ENCODE measurements at places on chromosomes 1 and 21.

GRCh38 chr21:29708401-29708800 lies 231.4 kb downstream of the GRIK1 start:
- no peak for DNase-seq

DNA sequence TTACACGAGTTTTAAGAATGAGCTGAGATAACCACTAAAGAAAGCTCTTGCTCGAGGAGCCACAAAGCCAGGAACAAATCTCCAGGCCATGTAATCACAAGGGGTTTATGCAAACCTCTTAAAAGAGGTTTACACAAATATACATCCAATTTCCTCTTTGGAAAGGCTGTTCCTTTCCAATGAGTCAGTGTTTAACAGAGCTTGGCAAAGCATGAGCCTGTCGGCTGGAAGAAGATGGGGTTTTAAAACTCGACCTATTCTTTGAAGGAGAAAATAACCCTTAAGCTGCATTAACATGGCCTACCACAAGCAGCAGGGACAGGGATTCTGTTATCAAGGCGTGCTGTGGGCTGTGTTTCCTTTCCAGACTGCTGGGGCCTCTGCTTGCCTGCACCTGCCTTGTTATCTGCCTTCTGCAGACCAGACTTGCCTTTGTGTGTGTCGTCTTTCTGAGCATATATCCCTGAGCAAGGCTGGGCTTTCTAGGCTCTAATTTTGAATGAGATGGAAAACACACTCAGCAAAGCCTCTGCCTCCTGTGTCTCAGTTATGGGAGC lies 40.6 kb upstream of the CYP2J2 start:
- no peak for DNase-seq

GRCh38 chr1:232643251-232643650 lies 13.3 kb upstream of the SIPA1L2 start:
- no peak for DNase-seq

GRCh38 chr1:243409284-243409683 lies 153.4 kb downstream of the SDCCAG8 start:
- no peak for DNase-seq

DNA sequence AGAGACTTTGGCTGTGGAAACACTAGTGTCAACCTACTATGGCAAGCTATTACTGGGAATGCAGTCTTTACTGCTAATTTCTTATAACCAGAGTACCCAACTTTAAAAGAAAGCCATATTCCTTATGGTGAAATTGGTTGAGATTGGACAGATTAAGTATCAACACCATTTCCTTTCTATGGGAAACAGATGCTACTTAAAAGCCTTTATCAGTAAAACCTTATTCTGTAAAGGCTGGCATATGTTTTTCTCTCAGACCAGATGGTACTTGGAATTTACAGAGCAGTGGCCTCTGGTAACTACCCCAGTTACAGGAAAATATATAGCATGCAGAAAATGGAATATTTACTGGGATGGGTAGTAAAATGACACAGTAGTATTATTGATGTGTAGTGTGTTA lies 18.8 kb downstream of the IFI44 start:
- no peak for DNase-seq

- no peak for DNase-seq
Measured at GRCh38 chr1:73813236-73813635, 384.7 kb downstream of the LRRIQ3 start.

GRCh38 chr1:160404094-160404493 lies 3.7 kb downstream of the VANGL2 start:
- DNase-seq = no peak
